ENCODE measurements at places on chromosomes 2 and 18.

- DNase-seq: no peak
Measured at GRCh38 chr2:58594175-58594574, 353.1 kb upstream of the FANCL start.

- DNase-seq: no peak
Measured at GRCh38 chr2:179340678-179341077, 76.0 kb upstream of the SESTD1 start.

DNA sequence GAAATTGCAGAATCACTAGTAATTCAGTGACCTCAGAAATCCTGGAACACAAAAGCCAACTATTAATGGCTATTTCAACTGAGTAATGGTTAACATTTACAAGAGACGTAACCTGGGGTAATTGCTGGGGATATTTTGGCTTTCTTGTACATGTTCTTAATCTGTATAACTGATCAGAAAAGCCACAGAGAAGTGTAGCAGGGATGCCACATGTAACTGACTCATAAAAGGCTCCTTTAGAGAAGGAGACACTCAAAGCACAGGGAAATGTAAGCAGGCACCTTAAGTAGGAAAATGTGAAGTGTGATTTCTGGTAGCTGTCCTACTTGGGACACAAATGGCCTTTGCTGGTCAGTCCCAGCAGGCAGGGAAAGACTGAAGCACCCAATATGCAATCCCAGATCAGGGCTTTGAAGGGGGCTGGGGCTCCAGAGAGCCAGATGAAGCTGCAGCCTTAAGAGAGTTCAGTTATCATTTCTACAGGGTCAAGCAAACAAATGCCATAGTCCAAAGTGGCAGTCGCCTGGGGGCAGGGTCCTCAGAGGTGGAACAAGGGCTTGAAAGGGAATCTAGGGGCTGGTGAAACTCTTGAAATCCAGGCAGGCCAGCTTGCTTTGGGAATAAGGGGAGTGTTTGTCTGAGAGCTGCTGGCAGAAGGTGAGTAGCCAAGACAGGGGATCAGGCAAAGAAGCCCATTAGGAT, 7.2 kb upstream of the SPOPL start:
- DNase-seq: no peak

GRCh38 chr2:172945510-172945850, 130.2 kb upstream of the MAP3K20 start:
- no peak for DNase-seq

GRCh38 chr2:197799068-197799467, 5.3 kb upstream of the PLCL1 start:
- no peak for DNase-seq

DNA sequence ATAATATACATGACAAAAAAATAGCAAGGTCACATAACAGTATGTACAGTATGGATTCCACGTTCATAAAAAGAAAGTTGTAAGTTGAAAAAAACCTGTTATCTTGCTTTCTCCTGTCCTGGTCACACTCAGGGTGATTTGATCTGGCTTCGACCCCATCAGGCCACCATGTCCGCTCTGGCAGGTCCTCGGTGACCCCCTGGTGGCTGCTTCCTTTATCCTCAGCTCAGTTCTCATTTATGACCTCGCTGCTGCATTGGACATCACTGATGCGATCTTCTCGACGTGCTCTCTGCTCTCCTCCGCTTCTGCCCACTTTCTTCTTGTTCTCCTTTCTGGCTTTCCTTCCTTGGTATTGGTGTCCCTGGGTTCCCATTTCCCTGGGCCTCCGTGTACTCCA, 29.7 kb downstream of the DGKD start:
- DNase-seq: no peak

- no peak for DNase-seq
Measured at GRCh38 chr2:109089602-109090300, 39.3 kb upstream of the SH3RF3 start.

DNA sequence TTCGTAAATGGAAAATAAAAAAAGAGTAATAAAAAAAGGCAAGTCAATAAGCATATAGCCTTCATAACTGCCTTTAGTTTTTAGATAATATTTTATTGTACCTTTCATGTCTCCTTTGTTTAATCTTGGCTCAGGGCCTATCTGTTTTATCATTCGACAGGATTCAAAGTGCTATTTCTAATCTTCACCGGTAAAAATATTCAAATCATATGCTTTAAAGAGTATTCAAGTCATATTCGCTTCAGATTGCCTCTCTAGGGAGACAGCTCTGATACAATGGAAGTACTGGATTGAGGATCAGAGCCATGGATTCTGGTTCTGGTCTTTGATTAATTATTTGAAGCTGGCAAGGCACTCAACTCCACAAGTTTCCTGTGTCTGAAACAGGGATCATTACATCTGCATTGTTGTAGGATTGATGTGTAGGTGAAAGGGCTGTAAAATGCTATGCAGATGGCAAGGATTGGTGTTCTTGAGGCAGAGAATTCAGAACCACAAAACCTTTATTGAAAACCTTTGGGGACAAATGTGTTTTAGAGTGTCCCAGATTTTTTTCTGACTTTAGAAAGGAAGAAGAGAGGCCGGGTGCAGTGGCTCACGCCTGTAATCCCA, 84.3 kb upstream of the RAPH1 start:
- no peak for DNase-seq

DNA sequence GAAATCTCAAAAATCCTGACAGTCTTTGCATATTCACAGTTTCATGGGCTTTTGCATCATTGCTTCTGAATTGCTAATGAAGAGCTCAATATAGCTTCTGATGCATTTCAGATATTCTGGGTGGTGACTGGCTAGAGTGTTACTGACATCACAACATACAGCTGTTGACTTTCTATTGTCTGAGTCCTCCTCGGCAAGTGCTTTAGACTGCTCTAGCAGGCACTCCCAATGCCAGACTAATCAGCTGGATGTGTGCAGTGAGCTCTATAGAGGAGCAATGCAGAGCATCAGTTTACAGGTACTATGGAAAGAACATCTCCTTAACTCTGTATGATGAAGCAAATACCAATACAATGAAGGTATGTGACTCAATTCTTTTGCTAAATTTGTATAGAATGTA, 54.9 kb downstream of the R3HDM1 start:
- no peak for DNase-seq

GRCh38 chr2:124649001-124649400, 623.9 kb downstream of the CNTNAP5 start:
- no peak for DNase-seq

DNA sequence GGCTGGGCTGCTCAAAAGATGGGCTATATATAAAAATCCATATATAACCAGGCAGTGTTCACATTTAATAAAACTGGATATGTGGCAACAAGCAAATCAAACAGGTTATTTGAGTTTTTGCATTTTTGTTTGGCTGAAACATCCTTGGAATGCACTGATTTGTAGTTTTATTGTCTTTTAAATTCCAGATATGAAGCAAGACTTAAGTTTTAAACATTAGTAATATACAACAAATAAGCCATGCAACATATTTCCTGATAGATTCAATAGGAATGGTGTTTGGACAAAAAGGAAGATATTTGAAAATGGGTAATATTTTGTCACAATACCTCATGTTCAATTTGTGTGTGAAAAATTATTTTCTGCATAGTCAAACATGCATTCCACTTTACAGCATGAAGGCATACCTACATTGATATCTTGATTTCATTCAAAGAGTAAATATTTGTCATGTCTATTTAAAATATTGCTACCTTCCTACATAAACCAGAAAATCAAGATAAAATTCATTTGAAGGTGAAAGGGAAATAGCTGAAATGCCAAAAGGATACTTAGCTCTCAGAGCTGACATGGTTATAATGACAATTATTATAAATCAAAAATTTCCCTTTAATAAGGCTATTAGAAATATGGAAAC, 132.3 kb upstream of the NETO1 start:
- DNase-seq: no peak

DNA sequence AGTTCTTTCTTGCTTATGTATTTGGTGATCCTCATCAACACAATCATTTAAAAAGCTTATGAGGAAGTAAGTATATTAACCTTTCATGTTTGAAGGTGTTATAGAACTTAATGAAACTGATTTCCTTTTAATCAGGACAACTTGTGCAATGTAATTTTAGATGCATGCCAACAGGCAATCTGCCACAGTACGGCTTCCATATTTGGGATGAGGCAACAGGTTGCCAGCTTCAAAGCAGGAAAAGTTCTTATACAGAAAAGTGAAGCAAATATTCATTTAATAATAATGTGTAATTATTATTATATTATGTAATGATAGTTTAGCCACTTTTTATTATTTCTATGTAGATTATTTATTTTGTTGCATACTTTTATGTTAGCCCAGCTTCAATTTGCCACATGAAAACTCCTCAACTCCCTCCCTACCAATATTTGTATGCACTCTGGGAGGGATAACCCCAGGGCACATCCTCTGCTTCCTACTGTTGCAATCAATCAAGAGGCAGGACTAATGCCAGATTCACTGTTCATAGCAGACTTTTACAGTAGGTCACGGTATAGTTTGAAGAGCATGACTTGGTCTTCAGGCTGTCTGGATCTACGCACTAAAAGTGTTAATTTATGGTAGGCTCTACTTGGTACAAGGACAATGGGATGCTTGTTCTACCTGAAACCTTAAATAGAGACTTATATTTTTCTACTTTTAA, 277.2 kb downstream of the AGPS start:
- no peak for DNase-seq

DNA sequence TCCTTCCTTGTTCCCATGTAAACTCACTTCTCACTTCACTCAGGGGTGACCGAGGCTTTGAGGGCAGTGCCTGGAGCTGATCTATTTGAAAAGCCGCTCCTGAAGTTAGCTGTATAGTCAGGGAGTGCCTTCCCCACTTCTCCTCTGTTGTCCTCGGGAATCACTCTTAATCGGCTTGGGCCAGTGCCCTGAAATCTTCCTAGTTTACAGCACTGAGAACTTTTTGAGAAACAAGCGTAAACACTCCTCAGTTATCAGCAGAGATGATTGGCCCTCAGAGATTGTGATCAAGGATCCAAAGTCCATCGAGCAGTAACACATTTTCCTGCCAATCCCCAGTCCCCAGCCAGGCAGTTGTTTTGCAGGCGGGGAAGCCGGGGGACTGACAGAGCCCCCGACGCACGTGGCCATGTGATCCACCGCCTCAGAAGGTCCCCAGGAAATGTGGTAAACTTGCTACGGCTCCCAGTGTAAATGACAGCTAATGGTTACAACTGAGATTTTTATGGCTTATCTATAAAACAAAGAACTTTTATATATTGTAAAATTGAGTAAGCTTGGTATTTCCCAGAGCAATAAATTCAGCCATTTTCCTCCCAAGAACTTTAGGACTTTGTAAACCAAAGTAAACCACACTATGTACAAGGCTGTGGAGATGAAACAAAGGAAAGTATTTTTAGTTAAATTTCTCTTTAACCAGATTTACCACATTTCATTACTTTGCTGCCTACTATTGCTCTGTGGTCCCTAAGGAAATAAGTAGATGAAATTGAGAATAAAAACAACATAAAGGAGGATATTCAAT, 53.5 kb downstream of the C18orf63 start:
- no peak for DNase-seq

Measured in DMS79 (cell line).